Heart right ventricle (tissue), 16 donors: ENCODE measurements at places on chromosomes 2 and 18. TPM values are rescaled to one million over a fixed set of nuclear protein-coding genes. Genes with fewer than 3 reads are reported as not detected.
A peak's percentile ranks its signal among the peaks of the same experiment; 100 is the strongest.

The DHRS9 gene
- 4.1 TPM for total RNA-seq

DNA sequence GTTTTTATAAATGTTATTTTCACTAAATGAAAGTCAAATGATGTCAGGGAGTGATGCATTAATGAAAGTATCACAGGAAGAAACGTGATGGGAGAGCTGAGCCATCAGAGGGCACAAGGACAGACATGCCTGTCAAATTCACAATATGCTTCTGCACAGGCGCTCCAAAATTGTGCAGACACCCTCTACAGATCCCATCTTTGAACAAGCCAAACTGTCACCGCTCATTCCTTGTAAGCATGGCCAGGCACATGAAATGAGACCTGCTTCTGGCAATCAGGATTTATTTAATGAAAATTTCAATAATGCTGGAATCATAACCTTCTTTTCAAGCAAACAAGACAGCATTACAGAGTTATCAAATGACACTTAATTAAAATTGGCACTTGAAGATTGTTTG lies 20.4 kb upstream of the FSHR start:
- H3K4me3 ChIP-seq: no peak overlapping the region
- H3K4me1 ChIP-seq: no peaks in the 10 kb centered on the region
- H3K27ac ChIP-seq: no peak overlapping the region
- no peaks in the 10 kb centered on the region for H3K36me3 ChIP-seq

The AGAP1 gene
- 19.3 TPM for total RNA-seq

The STPG4 gene
- not detected for total RNA-seq

DNA sequence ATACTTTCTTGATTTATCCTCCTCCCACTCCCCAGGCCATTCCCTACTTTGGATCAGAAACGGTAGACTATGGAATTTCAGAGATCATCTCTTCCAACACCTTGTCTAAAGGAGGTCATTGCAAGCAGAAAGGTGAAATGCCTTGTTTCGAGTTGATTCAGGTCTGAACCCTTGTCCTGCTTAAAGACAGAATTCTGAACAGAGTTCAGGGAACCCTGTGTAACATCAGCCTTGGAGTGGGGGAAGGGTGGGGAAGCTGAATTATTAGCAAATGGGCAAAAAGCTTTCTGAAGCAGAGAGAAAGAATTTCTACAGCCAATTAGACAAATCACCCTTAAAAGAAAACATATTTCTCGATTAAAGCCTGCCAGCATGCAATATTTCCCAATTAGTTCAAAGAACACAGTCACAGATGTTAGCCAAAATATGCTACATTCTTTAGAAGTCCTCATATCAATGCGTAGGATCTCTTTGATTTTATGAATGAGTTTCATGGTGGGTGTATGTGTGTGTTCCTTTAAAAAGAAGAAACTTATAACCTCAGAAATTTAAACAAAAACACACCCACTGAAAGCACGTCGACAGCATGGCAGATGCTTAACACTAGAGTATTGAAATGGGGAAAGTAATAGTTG lies 353.1 kb downstream of the RND3 start:
- H3K36me3 ChIP-seq: no peaks in the 10 kb centered on the region
- H3K27ac ChIP-seq: no peak overlapping the region
- no peak overlapping the region for H3K4me3 ChIP-seq
- DNase-seq: no peak

DNA sequence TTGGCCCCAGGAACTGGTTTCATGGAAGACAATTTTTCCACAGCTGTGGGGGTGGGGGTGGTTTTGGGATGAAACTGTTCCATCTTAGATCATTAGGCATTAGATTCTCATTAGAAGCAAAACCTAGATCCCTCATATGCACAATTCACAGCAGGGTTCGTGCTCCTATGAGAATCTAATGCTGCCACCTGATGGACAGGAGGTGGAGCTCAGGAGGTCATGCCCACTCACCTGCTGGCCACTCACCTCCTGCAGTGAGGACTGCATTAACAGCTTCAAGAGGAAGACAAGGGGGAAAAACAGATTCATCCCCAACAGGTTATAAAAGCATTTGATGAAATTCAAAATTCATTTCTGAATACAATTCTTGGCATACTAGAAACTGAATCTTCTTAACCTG lies 38.5 kb downstream of the THAP4 start:
- DNase-seq: no peak
- H3K36me3 ChIP-seq: peaks cover 3% of the 10 kb centered on the region
- no peaks in the 10 kb centered on the region for H3K4me1 ChIP-seq
- no peak overlapping the region for H3K4me3 ChIP-seq
- H3K27ac ChIP-seq: no peak overlapping the region

The AQP12A gene
- total RNA-seq: not detected

The MYO3B gene
- not detected for total RNA-seq

- no peak overlapping the region for H3K27ac ChIP-seq
- peaks cover 26% of the 10 kb centered on the region for H3K36me3 ChIP-seq
- H3K4me1 ChIP-seq: peaks cover 61% of the 10 kb centered on the region
- no peak for DNase-seq
- H3K27me3 ChIP-seq: no peaks in the 10 kb centered on the region
These were observed 67.1 kb downstream of the MGAT5 start for GRCh38 chr2:134320930-134321329.

GRCh38 chr2:7744827-7745226 lies 827.6 kb downstream of the RNF144A start:
- no peak for DNase-seq
- no peak overlapping the region for H3K4me3 ChIP-seq
- no peaks in the 10 kb centered on the region for H3K27me3 ChIP-seq
- no peaks in the 10 kb centered on the region for H3K4me1 ChIP-seq
- H3K27ac ChIP-seq: no peak overlapping the region
- no peaks in the 10 kb centered on the region for H3K36me3 ChIP-seq

- peaks cover 94% of the 10 kb centered on the region for H3K36me3 ChIP-seq
- no peaks in the 10 kb centered on the region for H3K4me1 ChIP-seq
- no peak overlapping the region for H3K27ac ChIP-seq
- DNase-seq: no peak
- H3K27me3 ChIP-seq: no peaks in the 10 kb centered on the region
These were observed 57.2 kb downstream of the CTDP1 start for GRCh38 chr18:79736846-79737245.

The TRIM43 gene
- not detected for total RNA-seq

- H3K27me3 ChIP-seq: no peaks in the 10 kb centered on the region
- H3K4me3 ChIP-seq: no peak overlapping the region
- peak overlapping the region; percentile 65 for H3K27ac ChIP-seq
- no peak for DNase-seq
These were observed 288.5 kb downstream of the AGPS start for GRCh38 chr2:177680866-177681712.

GRCh38 chr2:175187378-175187777 lies 5.9 kb upstream of the ATP5MC3 start:
- H3K4me1 ChIP-seq: no peaks in the 10 kb centered on the region
- H3K36me3 ChIP-seq: no peaks in the 10 kb centered on the region
- DNase-seq: no peak
- no peak overlapping the region for H3K4me3 ChIP-seq
- H3K27me3 ChIP-seq: no peaks in the 10 kb centered on the region

GRCh38 chr2:43832457-43832856 lies 6.2 kb downstream of the ABCG5 start:
- no peak overlapping the region for H3K27ac ChIP-seq
- no peak for DNase-seq
- no peaks in the 10 kb centered on the region for H3K4me1 ChIP-seq
- no peaks in the 10 kb centered on the region for H3K36me3 ChIP-seq
- peaks cover 41% of the 10 kb centered on the region for H3K27me3 ChIP-seq

DNA sequence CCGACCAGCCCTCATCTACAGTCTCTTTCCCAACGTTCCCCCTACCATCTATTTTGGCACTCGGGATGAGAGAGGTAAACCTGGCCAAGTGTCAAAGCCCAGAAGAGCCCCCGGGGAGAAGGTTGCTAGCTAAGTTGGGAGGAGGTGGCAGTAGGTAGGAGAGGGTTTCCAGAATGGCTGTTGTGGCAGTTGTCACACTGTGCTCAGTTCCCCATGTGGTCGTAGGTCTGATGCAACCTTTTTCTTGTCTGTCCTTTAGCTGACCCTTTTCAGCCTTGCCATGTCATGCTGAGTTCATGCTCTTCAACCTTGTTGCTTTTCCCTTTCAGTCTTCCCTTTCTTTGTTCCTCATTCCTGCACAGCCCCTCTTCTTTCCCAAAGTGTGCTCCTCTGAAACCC lies 34.5 kb downstream of the TTLL4 start:
- peaks cover 20% of the 10 kb centered on the region for H3K4me1 ChIP-seq
- no peak for DNase-seq
- H3K4me3 ChIP-seq: no peak overlapping the region
- peak overlapping the region; percentile 76 for H3K27ac ChIP-seq
- H3K36me3 ChIP-seq: peaks cover 76% of the 10 kb centered on the region

GRCh38 chr2:118165595-118165994 lies 77.3 kb downstream of the INSIG2 start:
- no peak for DNase-seq
- H3K27me3 ChIP-seq: no peaks in the 10 kb centered on the region
- no peak overlapping the region for H3K27ac ChIP-seq
- H3K4me1 ChIP-seq: no peaks in the 10 kb centered on the region

DNA sequence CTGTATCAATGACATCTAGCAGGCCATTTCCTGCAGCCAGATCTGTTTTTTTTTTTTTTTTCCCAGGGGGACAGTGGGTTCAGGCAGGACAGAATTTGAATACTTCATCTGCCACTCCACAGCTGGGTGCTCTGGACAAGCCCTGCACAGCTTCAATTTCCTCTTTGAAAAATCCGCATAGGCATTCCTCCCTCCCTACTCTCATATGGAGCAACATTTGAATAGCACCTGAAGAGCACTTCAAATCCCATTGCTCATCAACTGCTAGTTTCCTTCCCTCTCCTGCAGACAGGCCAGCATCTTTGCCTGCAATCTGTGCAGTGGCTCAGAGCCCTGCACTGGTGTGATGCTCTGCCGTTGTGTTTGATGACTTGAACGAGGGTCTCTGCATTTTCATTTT lies 326.3 kb downstream of the TSN start:
- H3K4me1 ChIP-seq: no peaks in the 10 kb centered on the region
- DNase-seq: no peak
- no peak overlapping the region for H3K27ac ChIP-seq
- no peaks in the 10 kb centered on the region for H3K36me3 ChIP-seq
- H3K4me3 ChIP-seq: no peak overlapping the region

DNA sequence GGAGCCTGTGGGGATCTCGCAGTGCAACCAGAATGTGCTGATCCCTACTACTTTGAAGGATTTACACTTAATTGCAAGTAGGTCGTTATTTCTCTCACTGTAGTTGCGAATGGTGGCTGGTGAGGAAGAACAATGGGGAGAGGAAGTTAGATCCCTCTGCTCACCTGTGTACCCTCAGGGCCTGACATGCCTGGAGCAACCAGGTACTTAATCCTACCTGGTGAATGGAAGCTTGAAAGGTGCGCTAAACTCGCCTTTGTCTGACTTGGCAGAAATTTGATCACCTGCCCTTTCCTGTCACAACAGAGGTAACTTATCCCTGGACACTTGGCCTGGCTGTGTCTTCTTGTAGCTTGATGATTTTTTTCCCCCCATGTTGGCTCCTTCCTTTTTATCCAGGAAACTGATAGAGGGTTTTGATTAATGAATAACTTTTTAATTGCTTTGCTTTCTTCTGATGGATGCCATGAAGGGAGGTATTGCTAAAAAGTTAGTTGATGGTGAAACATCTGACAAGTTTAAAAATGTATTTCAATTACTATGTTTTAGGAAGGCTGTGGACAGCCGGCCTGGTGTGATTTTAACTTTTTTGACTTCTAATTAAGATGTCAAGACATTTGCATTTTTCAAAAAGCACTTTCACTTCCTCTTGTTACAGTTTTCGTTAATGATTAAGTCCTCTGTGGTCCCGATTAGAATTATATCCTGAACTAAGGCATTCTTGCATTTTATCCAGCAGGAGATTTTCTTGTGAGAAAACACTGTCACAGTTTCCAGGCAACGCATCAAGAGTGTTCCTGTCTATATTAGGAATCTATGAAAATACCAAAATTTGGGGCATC lies 9.2 kb downstream of the SGPP2 start:
- H3K4me1 ChIP-seq: no peaks in the 10 kb centered on the region
- H3K36me3 ChIP-seq: no peaks in the 10 kb centered on the region
- no peak for DNase-seq
- H3K4me3 ChIP-seq: no peak overlapping the region
- no peak overlapping the region for H3K27ac ChIP-seq

The LCT gene
- not detected for total RNA-seq
